ENCODE measurements at places on chromosomes 5 and 9. TPM values are rescaled to one million over a fixed set of nuclear protein-coding genes. Genes with fewer than 3 reads are reported as not detected.
A peak's percentile ranks its signal among the peaks of the same experiment; 100 is the strongest.

GRCh38 chr9:93501406-93501805 is 48.0 kb upstream of the FAM120AOS start:
- H3K4me3 ChIP-seq: no peak overlapping the region
- peak overlapping the region; percentile 1 for H3K27ac ChIP-seq
- DNase-seq: no peak
- H3K27me3 ChIP-seq: no peaks in the 10 kb centered on the region

The NUDT2 gene
- total RNA-seq: 14.0 TPM

DNA sequence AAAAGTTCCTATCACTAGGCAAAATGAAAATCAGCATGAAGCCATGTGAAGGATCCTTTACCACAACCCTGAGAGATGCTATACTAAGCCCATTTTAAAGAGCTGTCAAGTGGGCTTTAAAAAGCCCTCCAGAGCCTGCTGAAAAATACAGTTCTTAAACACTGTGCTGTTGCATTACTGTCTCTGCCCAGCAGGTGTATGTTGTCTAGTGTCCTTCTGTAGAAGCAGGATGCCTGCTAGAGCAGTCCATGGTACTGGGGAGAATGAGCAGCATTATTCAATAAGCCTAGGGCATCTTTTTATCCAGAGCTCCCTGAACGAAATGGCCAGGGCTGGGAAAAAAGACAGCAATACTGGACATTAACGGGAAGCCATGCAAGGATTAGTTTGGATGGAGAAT is 126.2 kb upstream of the PLCXD3 start:
- no peak overlapping the region for H3K4me3 ChIP-seq
- no peak overlapping the region for H3K27ac ChIP-seq
- no peaks in the 10 kb centered on the region for H3K4me1 ChIP-seq
- no peaks in the 10 kb centered on the region for H3K27me3 ChIP-seq
- no peak for DNase-seq

The XRCC4 gene
- total RNA-seq: 0.99 TPM

GRCh38 chr5:76765249-76765648 is 49.3 kb downstream of the F2R start:
- no peak overlapping the region for H3K27ac ChIP-seq
- no peak overlapping the region for H3K4me3 ChIP-seq
- H3K4me1 ChIP-seq: no peaks in the 10 kb centered on the region
- H3K36me3 ChIP-seq: no peaks in the 10 kb centered on the region
- DNase-seq: no peak
